ENCODE measurements at places on chromosomes 7 and 10. TPM values are rescaled to one million over a fixed set of nuclear protein-coding genes. Genes with fewer than 3 reads are reported as not detected.

The SHH gene
- total RNA-seq = under 0.01 TPM

The SLC26A3 gene
- not detected for total RNA-seq

The ITGB8 gene
- total RNA-seq = 100 TPM

The COBL gene
- 0.26 TPM for total RNA-seq

The NUTM2A gene
- total RNA-seq = 0.51 TPM

The GCC1 gene
- 39.0 TPM for total RNA-seq

The CPN1 gene
- not detected for total RNA-seq

The HOXA9 gene
- under 0.01 TPM for total RNA-seq

The OR2A5 gene
- total RNA-seq = not detected

The ADRB1 gene
- total RNA-seq = not detected

Data from fibroblast of lung (primary cell).